CD4-positive, alpha-beta T cell treated with Interferon alpha-2 for 1 hour (primary cell): ENCODE measurements at places on chromosomes 11 and 22.
A peak's percentile ranks its signal among the peaks of the same experiment; 100 is the strongest.

GRCh38 chr11:60912851-60913528 lies 968 bp upstream of the TMEM109 start:
- no peak for DNase-seq

DNA sequence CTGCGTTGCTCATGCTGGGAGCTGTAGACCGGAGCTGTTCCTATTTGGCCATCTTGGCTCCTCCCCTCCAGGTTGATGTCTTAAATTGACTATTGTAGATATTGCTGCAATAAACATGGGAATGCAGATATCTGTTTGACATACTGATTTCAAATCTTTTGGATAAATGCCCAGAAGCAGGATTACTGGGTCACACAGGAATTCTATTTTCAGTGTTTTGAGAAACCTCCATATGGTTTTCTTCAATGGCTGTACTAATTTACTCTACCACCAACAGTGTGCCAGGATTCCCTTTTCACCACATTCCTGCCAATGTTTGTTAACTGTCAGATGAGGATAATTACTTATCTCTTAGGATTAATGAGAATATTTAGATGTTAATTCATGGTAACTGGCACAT lies 467.0 kb downstream of the LUZP2 start:
- DNase-seq: no peak

DNA sequence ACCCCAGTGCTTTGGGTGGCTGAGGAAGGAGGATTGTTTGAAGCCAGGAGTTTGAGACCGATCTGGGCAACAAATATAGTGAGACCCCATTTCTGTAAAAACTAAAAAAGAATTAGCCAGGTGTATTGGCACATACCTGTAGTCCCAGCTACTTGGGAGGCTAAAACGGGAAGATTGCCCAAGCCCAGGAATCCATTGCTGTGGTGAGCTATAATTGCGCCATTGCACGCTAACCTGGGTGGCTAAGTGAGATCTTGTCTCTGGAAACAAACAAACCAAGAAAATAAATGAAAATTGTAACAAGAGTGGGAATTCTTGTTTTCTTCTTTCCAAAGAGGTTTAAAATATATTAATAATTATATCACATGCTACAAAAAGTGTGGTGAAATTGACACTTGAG lies 52.9 kb downstream of the DEPDC5 start:
- no peak for DNase-seq

DNA sequence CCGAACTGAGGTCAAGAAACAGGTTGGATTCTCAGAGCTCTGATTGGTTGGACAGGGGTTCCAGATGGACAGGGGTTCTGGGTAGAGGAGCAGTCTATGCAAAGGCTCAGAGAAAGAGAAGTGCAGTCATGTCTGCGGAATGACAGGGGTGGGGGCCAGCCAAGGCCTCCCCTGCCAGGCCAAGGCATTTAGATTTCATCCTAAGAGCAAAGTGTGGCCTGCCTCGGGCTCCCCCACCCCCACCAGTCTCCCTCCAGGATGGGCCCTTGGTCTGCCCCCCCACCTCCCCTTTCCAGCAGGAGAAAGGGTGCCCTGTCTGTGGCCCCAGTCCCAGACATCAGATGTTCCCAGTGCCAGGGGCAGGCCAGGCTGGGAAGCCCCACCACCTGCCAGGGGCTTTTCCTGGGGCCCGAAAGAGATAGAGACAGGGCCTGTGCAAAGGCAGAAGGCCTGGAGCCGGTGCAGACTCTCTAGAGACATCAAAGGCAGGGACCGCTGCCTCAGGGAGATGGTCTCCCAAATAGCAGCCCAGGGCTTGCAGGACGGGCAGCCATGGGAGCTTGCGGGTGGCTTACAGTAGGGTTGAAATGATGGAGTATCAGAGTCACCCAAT lies 9.4 kb downstream of the SUSD2 start:
- no peak for DNase-seq

DNA sequence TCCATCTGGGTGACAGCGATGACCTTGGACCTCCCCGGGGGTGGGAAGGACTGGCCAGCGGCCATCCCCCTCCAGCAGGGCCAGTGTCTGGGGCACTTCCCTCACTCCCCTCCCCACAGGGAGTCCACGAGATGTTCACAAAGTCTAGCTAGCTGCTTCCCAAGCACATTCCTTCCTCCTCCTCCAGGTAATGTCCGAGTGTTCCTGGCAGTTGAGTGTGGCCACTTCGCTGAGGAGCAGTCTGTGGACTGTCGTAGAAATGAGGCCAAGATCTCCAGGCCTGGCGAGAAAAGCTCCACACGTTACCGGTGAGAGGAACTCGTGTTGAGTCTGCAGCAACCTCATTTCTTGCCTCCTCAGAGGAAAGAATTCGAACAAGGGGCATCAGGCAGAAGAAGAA lies 425.5 kb downstream of the BRD1 start:
- DNase-seq: no peak

DNA sequence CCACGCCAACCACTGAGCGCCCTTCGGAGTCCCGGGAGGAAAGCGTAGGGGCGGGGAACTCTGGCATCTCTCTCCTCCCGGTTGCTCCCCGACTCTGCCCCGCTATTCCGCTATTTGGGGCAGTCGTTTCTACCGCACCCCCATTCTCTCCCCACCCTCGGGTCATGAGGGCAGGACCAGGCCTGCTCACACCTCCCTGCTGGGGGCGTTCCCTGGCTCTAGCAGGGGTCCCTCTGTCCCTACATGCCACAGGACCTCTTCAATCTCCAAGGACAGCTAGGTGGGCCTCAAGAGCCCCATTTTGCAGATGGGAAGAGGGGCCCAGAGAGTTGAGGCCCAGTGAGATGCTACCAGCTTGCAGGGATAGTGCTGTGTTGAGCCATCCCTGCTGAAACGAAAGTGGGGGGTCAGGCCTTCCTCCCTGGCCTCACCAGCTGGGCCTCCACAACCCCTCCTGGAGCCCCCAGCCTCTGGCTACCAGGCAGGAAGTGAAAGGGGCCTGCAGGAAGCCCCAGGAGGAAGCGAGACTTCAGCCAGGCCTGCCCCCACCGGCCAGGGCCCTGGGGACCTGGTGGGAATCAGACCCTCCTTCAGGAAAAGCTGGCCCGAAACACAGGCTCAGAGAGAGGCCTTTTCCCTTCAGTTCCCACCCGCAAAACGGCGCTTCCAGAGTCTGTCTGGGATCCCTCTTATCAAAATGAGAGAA lies 5.5 kb upstream of the SHISA8 start:
- peak; percentile 50 for DNase-seq

GRCh38 chr22:22352371-22352999 lies 107.9 kb downstream of the VPREB1 start:
- no peak for DNase-seq

DNA sequence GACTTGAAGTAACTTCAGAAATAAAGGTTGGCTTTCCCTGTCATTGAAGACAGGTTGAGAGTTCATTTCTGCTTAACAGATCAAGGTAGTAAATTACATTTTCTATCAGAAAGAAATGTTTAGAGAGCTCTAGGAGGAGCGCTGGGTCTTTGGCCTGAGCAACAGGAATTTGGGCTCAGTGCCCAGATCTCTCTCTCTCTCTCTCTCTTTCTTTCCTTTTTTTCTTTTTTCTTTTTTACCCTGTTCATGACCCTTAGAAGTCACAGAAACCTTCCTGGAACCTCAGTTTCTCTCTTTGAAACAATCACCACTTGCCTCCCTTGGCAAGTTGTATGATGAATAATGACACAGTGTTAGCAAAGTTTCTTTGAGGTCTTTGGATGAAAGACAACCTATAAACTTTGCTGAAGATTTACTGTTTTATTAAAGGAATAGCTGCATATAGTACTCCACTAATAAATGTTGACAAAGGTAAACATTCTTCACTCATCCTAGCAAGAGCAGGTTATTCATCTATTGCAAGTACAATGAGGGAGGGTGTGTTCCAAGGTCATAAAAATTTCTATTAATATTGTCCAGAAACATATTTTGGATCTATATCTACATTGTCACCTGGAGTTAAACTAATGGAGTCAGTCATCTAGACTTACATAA lies 35.5 kb upstream of the RASSF10 start:
- no peak for DNase-seq

DNA sequence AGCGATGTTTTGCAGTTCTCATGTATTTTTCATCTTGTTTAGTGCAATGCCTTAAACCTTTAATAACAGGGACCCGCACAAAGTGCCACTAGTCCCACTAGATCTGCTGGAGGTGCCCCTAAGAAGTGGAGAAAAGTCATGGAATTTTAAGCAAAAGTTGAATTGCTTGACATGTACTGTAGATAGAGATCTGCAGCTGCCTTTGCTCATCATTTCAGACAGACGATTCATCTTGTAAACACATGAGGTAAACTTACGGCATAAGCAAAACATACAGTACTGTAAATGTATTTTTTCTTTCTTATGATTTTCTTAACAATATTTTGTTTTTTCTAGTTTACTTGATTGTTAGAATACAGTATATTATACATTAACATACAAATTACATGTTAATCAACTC lies 295.6 kb downstream of the CASP12 start:
- no peak for DNase-seq

DNA sequence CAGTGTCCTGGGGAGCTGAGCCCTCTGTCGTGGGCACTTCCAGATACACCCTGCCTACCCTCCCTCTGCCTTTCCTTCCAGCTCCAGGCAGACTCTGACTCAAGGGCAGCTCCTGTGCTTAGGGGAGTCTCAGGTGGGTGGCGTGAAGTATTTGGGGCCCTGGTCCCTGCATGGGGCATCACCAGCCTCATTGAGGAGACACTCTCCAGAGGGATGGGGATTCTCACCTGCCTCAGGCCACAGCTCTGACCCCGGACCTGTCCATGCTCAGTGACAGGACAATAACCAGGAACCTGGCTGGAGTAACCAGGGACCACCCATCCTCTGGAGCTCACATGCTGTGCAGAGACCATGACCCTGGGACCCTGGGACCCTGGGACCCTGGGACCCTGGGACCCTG lies 41.2 kb downstream of the GGTLC2 start:
- DNase-seq: no peak
